ENCODE measurements at places on chromosomes 5 and 9.

DNA sequence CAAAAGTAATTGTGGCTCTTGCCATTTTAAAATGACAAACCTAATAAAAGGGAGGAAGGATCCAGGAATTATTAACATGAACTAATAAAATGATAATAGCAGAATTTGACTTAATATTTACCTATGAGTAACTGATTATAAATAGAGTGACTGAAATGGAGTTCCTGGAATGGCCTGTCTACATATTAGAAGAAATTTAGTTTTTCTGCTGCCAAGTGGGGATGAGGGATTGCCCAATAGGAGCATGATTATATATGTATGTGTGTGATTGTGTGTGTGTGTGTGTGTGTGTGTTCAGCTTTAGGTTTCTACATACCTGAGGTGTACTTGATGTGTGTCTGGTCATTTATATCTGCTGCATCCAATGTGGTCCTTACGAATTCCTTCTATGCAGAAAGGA lies 36.6 kb upstream of the ITGA1 start:
- DNase-seq: no peak

DNA sequence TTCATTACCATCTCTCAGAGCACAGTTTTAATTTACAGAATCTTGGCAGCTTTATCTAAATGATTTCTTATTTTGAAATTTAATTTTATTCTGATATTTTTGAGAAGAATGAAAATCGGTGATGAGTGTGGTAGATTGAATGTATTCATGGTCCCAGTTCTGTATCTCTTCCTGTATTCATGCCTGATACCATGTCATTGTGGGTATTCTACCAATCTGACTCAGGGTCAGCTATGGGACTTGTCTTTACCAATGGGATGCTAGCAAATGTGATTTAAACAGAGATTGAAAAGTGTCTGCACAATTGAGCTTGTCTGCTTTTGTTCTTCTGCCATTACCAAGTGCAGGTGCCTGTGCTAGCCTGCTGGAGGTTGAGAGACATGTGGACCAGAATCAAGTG lies 17.8 kb upstream of the ZNF618 start:
- no peak for DNase-seq

DNA sequence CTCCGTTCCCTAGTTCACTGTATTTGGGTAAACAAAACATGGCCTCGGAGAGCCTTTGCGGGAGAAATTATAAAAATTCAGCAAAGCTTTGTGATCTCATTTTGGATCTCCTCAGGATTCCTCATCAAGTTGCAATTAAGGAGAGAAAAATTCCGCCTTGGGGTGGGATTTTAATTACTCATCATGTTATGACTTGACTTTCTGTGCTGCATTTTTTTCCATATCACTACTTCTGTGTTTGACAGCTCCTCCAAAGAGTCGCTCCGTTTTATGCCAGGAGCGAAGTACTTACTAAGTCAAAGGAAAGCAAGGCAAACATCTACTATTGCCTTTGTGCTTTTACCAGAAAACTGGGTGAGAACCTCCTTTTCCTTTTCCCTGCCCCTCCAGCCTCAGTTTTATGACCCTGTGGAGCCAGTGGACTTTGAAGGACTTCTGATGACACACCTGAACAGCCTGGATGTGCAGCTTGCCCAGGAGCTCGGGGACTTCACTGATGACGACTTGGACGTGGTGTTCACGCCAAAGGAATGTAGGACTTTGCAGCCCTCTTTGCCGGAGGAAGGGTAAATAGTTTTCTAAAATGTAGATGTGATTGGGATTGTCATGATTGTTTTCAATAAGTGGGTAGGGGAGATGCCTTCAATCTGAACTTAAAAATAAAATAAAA lies 71.5 kb downstream of the DOCK8 start:
- DNase-seq: no peak

- no peak for DNase-seq
Observed at GRCh38 chr5:100860407-100860806, 42.7 kb downstream of the ST8SIA4 start.

DNA sequence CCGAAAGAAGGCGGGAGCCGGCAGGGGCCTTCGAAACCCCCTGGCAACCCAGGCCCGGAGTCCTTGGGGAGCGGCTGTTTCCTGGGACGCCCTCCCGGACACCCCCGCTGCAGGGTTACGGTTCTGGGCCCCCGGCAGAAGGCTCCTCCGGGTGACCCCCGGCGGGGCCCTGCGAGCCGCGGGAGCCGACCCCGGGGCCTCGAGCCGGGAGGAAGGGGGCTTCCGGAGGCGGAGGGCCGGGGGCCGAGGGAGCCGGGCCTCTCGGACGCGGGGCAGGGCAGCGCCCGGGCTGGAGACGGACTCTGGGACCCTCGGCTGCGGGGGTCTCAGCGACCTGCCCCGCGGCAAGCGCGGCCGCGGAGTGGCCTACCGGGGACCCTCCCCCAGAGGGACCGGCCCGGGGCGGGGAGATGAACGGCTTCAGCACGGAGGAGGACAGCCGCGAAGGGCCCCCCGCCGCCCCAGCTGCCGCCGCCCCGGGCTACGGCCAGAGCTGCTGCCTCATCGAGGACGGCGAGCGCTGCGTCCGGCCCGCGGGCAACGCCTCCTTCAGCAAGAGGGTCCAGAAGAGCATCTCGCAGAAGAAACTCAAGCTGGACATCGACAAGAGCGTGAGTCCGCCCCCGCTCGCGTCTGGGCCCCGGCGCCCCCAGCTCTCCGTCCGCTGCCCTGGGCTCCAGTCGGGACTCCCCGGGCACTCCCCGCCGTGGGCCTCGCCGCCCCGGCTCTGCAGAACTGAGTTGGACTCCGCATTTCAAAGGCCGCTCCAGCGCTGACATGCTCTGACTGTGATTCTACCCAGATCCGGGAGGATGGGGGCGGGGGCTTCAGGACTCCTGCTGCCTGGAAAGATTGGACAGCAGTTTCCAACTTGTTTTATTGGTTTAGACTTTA lies 645 bp downstream of the SAP30L start:
- peak; percentile 52 for DNase-seq

- no peak for DNase-seq
Observed at GRCh38 chr5:173672891-173673290, 56.4 kb upstream of the BOD1 start.

DNA sequence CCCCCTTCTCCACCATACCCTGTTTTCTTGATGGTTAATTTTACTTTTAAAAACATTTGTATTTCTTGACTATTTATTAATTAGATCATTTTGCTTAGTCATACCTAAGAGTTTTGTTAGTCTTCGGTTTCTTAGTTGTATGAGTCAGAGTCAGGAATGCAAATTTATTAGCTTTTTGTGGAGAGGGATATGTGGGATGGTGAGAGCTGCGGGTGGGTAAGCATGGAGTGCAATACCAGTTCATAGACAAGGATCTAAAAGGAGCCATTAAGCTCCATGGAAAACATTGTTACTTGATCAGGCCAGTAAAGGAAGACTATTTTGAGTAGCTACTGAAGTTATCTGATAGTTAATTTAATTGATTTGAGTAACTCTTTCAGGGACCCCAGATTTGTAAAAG lies 77.5 kb downstream of the ZSWIM6 start:
- no peak for DNase-seq

GRCh38 chr9:86876621-86877196 lies 70.6 kb downstream of the GAS1 start:
- DNase-seq: no peak

DNA sequence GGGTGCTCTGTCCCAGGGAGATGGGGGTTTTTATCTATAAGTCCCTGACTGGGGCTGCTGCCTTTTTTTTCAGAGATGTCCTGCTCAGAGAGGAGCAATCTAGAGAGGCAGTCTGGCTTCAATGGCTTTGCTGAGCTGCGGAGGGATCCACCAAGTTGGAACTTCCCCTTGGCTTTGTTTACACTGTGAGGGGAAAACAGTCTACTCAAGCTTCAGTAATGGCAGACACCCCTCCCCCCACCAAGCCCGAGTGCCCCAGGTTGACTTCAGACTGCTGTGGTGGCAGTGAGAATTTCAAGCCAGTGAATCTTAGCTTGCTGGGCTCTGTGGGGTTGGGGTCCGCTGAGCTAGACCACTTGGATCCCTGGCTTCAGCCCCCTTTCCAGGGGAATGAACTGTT lies 375.8 kb downstream of the RAB3C start:
- no peak for DNase-seq

DNA sequence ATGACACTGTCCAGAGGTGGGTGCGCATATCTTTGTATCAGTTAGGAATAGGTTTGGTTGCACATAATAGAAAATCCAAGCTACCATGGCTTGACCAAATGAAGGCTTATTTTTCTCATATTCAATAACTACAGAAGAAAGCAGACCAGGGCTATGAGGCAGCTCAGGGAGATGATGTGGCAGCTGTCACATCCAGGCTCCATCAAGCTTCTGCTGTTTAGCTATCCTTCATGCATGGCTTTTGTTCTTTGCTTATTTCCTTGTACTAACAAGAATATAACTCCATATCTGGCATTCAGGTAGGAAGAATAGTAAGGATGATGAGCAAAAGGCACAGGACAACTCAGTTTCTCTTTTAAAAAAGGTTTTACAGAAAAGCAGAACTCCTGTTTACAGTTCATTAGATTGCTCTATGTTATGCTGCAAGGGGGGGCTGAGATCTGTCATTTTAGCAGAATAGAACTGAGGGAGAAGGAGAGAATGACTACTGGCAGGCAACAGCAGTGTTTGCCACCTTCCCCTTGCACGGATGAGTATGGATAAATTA lies 336.1 kb downstream of the MLLT3 start:
- no peak for DNase-seq

DNA sequence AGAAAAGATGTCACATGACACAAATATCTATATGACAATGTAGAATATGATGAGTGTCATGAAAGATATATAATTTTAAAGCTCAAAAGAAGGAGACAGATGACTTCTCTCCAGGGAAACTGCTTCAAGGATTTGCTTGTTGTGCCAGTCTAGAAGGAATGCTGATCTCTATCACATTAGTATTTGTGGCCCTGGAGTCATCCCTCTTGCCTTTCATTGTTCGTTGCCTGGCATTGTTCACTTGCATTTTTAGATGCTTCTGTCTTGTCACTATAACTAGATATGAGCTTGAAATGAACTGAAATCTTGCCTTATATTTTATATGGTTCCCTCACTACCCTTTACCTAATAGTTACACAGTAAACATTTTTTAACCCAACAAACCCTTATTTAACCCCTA lies 207.5 kb downstream of the ZNF608 start:
- DNase-seq: no peak

- no peak for DNase-seq
Observed at GRCh38 chr9:74735761-74736160, 152.0 kb downstream of the TRPM6 start.

GRCh38 chr9:135183528-135184180 lies 96.2 kb downstream of the OLFM1 start:
- no peak for DNase-seq

DNA sequence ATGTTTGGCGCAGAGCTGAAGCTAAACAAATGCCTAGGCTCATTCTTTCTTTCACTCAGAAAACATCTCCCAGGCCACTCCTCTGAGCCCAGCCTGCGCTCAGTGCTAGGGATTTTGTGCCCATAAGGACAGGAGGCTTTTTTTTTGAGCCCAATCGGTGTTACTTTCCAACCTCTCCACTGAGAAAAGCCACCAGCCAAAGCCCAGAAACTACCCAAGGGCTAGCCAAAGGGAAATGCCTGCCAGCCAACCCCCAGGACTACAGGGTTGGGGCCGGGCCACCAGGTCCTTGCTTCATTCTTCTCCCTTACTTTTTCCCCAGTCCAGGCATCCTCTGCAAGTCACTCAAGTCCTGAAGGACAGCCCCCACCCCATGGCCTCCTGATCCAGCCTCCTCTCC lies 134.7 kb downstream of the PAX5 start:
- DNase-seq: no peak

DNA sequence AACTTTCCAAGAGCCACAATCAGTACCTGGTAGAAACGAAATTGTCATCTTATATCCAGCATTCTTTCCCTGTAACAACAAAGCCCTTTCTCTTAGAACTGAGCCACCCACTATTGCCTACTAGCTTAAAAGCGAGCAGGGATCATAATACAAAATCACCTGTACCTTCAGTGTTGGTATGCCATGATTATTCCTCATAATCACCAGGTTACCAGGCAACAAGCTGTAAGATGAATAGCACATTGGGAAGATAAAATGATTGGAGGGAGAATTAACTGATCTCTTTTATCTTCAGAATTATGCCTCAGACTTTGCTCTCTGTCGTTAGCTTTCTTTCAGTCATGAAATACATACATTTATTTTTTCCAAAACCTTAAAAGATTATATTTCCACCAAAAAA lies 345.6 kb downstream of the PRELID2 start:
- no peak for DNase-seq

- no peak for DNase-seq
Observed at GRCh38 chr9:37453827-37454226, 11.4 kb downstream of the ZBTB5 start.

DNA sequence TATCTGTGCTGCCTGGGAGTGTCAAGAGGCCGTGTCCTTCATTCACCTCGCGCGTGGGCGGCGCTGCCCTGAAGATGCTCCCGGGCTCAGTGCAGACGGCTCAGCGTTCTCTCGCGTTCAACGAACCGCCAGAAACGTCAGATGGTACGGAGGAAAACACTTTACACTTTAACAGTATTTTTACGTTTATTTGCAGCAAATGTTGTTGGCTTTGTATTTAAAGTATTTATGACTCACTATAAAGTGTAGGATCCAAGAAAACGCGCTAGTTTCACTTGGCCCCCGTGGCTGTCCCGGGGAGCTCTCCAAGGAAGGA lies 544 bp upstream of the ERCC6L2 start:
- peak; percentile 79 for DNase-seq

DNA sequence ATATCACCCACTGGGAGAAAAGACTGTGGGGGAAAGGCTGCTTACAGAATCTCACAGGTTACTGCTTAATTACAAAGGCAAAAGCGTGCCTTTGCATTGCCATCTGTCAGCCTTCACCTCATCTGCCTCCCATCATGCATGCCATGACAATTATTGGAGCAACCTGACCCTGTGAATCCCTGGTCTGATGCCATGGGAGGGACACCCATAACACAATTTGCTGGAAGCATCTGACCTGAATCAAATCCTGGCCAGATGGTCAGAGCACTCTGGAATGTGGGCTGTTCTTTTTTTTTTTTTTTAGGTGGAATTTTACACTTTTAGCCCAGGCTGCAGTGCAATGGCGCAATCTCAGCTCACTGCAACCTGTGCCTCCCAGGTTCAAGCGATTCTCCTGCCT lies 11.6 kb upstream of the RETREG1 start:
- DNase-seq: no peak

DNA sequence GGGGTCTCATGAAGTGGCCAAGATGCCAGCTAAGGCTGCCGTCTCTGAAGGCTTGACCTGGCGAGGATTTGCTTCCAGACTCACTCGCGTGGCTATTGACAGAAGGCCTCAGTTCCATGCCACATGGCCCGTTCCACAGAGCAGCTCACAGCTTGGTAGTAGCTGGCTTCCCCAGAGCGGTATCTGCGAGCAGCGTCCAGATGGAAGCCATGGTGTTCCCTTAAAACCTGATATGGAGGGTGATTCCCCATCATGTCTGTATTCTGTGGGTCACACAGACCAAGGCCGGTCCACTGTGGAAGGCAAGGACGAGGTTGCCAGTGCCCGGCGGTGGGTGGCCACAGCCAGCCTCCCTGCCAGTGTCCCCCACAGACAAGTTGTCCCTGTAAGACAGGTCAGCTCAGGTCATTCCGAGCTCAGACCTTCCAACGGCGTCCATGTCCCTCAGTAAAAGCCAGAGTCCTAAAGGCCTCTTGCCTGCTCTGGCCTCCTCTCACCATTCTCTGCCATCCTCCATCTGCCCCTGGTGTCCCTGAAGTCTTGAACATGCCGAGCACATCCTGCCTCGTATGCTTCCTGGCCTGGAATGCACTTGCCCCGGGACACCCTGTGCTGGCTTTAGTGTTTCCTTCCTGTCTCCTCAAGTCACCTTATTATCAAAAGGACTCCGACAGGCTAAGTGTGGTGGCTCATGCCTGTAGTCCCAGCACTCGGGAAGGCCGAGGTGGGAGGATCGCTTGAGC lies 61.3 kb upstream of the LRRTM2 start:
- DNase-seq: no peak

Data from erythroblast (primary cell).